Body of pancreas (tissue), 4 donors: ENCODE measurements at places on chromosomes 7 and 10. TPM values are rescaled to one million over a fixed set of nuclear protein-coding genes. Genes with fewer than 3 reads are reported as not detected.
A peak's percentile ranks its signal among the peaks of the same experiment; 100 is the strongest.

The RFC2 gene
- total RNA-seq = 7.9 TPM

- peaks cover 3% of the 10 kb centered on the region for H3K27me3 ChIP-seq
- H3K4me1 ChIP-seq = peaks cover 11% of the 10 kb centered on the region
- peak; percentile 68 for DNase-seq
- no peak overlapping the region for H3K27ac ChIP-seq
- no peaks in the 10 kb centered on the region for H3K36me3 ChIP-seq
Measured at GRCh38 chr10:23343591-23344240, 881 bp downstream of the C10orf67 start.

DNA sequence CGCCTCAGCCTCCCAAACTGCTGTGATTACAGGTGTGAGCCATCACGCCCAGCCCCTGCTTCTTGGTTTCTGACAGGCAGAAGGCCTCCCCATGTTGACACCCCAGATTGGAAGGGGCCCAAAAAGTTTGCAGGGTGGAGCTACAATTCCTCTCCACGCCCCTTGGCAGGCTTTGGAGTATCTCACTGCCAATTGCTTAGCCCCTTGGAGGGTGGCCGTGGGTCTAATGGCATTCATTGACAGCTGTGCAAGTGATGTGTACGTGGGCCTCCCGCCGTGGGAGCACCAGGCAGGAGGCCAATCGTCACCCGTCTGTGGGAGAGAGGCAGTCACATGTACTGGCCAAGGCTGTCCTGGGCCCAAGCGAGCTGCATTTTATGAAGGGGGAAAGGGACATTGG lies 73.7 kb upstream of the PPIF start:
- H3K27me3 ChIP-seq = no peaks in the 10 kb centered on the region
- no peak overlapping the region for H3K4me3 ChIP-seq
- H3K27ac ChIP-seq = peak overlapping the region; percentile 72
- H3K4me1 ChIP-seq = peaks cover 55% of the 10 kb centered on the region

The FKBP14 gene
- total RNA-seq = 9.6 TPM

The NPFFR1 gene
- total RNA-seq = not detected

- no peak overlapping the region for H3K4me3 ChIP-seq
- DNase-seq = peak; percentile 18
- H3K27me3 ChIP-seq = no peaks in the 10 kb centered on the region
- H3K27ac ChIP-seq = no peak overlapping the region
- no peaks in the 10 kb centered on the region for H3K4me1 ChIP-seq
Measured at GRCh38 chr7:138338361-138338760, 121.7 kb upstream of the TRIM24 start.

- H3K4me1 ChIP-seq = peaks cover 49% of the 10 kb centered on the region
- DNase-seq = no peak
- no peak overlapping the region for H3K4me3 ChIP-seq
Measured at GRCh38 chr7:80609751-80610150, 28.7 kb upstream of the CD36 start.

- H3K4me3 ChIP-seq = no peak overlapping the region
- H3K36me3 ChIP-seq = no peaks in the 10 kb centered on the region
- no peaks in the 10 kb centered on the region for H3K27me3 ChIP-seq
- H3K27ac ChIP-seq = no peak overlapping the region
- DNase-seq = no peak
- no peaks in the 10 kb centered on the region for H3K4me1 ChIP-seq
Measured at GRCh38 chr10:59687657-59688056, 22.0 kb downstream of the SLC16A9 start.

- H3K36me3 ChIP-seq = no peaks in the 10 kb centered on the region
- H3K4me1 ChIP-seq = peaks cover 23% of the 10 kb centered on the region
- H3K4me3 ChIP-seq = no peak overlapping the region
Measured at GRCh38 chr10:102455893-102456471, 4.6 kb upstream of the C10orf95 start.

- H3K36me3 ChIP-seq = no peaks in the 10 kb centered on the region
- H3K4me1 ChIP-seq = no peaks in the 10 kb centered on the region
- no peak for DNase-seq
- H3K27ac ChIP-seq = no peak overlapping the region
- H3K4me3 ChIP-seq = no peak overlapping the region
Measured at GRCh38 chr10:33102071-33102470, 144.0 kb upstream of the ITGB1 start.

GRCh38 chr7:1123715-1124114 lies 35.8 kb downstream of the GPER1 start:
- H3K27me3 ChIP-seq = no peaks in the 10 kb centered on the region

- no peaks in the 10 kb centered on the region for H3K36me3 ChIP-seq
- no peaks in the 10 kb centered on the region for H3K27me3 ChIP-seq
- H3K27ac ChIP-seq = no peak overlapping the region
- H3K4me3 ChIP-seq = no peak overlapping the region
- no peak for DNase-seq
Measured at GRCh38 chr10:98097616-98098015, 36.8 kb upstream of the R3HCC1L start.

DNA sequence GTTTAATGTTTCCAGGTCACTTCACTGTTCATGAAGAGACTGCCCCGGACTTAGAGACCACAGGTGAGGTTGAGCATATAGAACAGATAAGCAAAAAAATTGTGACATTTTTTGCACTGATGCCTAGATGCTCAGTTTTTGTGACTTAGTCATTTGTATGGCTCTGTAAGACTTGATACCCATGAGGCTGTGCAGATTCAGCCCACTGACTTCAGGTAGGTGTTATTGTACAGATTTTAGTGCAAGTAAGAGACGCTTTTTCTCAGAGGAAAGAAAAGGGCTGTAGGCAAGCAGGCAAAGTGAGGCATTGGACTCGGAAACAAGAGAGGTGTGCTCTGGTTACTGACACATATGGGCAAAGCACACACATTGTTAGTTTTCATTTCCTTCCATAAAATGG lies 820.1 kb upstream of the SORCS1 start:
- no peaks in the 10 kb centered on the region for H3K4me1 ChIP-seq
- H3K27me3 ChIP-seq = no peaks in the 10 kb centered on the region
- no peaks in the 10 kb centered on the region for H3K36me3 ChIP-seq
- H3K4me3 ChIP-seq = no peak overlapping the region

GRCh38 chr7:47604496-47604890 lies 22.6 kb upstream of the TNS3 start:
- no peaks in the 10 kb centered on the region for H3K36me3 ChIP-seq
- H3K4me3 ChIP-seq = no peak overlapping the region
- H3K27me3 ChIP-seq = no peaks in the 10 kb centered on the region
- DNase-seq = no peak

DNA sequence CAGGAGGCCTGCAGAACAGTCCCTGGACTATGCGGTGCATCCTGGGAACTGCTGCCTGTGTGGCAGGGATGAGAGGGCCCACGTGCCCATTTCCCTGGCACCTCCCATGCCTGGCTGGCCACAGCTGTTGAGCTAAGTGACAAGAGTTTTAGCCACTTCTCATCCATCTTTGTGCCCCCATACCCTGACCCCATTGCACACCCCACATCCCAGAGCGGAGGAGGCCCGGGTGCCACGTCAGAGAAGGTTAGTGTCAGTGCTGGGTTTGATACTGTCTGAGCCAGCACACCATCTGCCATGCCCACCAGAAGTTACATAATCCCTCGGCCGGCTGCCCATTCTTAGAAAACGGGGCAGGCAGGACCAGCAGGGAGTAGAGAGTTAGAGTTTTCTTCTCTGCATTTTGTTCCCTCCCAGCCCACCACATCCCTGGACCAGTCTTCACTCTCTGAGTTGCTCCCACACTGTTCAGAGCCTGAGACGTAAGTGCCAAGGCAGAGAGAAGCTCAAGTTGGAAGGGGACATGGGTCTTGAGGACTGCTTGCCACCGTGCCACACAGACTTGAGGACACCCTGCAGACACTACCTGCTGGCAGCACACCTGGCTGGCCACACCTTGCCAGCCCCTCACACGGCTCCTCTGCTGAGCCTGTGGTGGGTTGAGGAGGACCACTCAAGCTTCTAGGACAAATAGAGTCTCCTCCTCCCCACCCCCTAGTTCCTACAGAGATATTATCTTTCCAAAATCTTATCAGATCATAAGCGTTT lies 13.1 kb downstream of the UNC5B start:
- no peaks in the 10 kb centered on the region for H3K36me3 ChIP-seq
- H3K4me1 ChIP-seq = no peaks in the 10 kb centered on the region
- no peak overlapping the region for H3K4me3 ChIP-seq
- H3K27me3 ChIP-seq = no peaks in the 10 kb centered on the region
- no peak for DNase-seq

- no peak for DNase-seq
- H3K4me1 ChIP-seq = no peaks in the 10 kb centered on the region
- H3K36me3 ChIP-seq = no peaks in the 10 kb centered on the region
- H3K27ac ChIP-seq = no peak overlapping the region
- H3K27me3 ChIP-seq = no peaks in the 10 kb centered on the region
Measured at GRCh38 chr7:10429031-10429430, 544.6 kb upstream of the PHF14 start.

- no peak overlapping the region for H3K4me3 ChIP-seq
- H3K36me3 ChIP-seq = no peaks in the 10 kb centered on the region
Measured at GRCh38 chr10:3533296-3533695, 251.7 kb downstream of the KLF6 start.

DNA sequence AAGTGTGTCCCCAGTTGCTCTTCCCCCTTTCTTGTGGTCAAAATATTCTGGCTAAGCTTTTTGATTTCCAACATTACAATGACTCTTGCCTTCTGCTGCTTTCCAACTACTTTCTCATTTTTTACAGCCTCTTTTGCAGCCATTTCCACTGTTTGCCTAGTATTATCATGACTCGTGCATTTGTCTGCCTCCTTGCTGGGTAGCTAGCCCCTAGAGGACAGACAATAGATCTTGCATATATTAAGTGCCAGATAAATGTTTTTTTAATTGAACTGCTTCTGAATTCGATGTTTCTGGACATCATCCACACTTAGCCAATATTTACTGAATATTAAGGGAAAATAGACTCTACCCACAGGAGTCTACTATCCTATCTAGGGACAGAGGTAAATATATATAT lies 124.5 kb downstream of the POU6F2 start:
- H3K4me3 ChIP-seq = no peak overlapping the region
- H3K27me3 ChIP-seq = no peaks in the 10 kb centered on the region
- no peaks in the 10 kb centered on the region for H3K4me1 ChIP-seq
- no peaks in the 10 kb centered on the region for H3K36me3 ChIP-seq
- no peak for DNase-seq

DNA sequence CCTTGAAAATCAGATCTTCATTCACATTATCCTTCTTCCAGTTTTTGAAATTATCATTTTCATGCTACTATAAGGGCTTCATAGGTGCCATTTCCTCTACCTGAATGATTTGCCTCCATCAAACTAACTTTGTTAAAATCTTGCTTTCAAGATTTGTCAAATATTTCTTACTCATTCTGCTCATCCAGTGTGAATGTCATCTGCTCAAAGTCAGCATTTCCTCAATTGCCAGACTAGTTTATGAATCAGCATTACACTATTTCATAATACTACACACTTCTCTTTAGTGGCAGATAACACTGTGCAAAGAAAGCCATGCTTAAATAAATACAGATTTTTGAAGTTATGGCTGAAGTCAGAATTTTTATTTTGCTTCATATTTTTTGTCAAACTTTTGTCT lies 21.3 kb upstream of the LIPF start:
- no peaks in the 10 kb centered on the region for H3K4me1 ChIP-seq
- no peak for DNase-seq
- no peak overlapping the region for H3K4me3 ChIP-seq

DNA sequence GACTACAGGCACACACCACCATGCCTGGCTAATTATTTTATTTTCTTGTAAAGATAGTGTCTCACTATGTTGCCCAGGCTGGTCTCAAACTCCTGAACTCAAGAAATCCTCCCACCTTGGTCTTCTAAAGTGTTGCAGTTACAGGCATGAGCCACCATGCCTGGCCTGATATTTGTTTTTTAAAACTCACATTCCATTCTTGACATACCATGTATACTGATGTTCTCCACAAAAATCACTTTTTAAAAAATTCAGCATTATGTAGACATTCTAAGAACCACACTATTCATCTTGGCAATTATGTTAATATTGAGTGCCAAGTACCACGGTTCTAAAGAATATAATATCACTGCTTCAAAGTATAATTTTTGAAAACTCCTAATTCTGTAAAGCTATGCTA lies 43.5 kb downstream of the IDE start:
- H3K36me3 ChIP-seq = peaks cover 11% of the 10 kb centered on the region
- no peak overlapping the region for H3K4me3 ChIP-seq
- H3K4me1 ChIP-seq = no peaks in the 10 kb centered on the region
- no peak for DNase-seq
- no peaks in the 10 kb centered on the region for H3K27me3 ChIP-seq

- H3K27ac ChIP-seq = no peak overlapping the region
- no peaks in the 10 kb centered on the region for H3K27me3 ChIP-seq
- H3K36me3 ChIP-seq = no peaks in the 10 kb centered on the region
- DNase-seq = no peak
Measured at GRCh38 chr10:101380353-101381017, 26.5 kb downstream of the BTRC start.

GRCh38 chr10:80501913-80502521 lies 35.7 kb upstream of the SH2D4B start:
- no peaks in the 10 kb centered on the region for H3K27me3 ChIP-seq
- H3K36me3 ChIP-seq = no peaks in the 10 kb centered on the region
- H3K4me3 ChIP-seq = no peak overlapping the region
- DNase-seq = no peak
- no peak overlapping the region for H3K27ac ChIP-seq

The FAM25A gene
- total RNA-seq = not detected

- no peaks in the 10 kb centered on the region for H3K27me3 ChIP-seq
- no peak overlapping the region for H3K4me3 ChIP-seq
- peak overlapping the region; percentile 73 for H3K27ac ChIP-seq
- H3K36me3 ChIP-seq = peaks cover 12% of the 10 kb centered on the region
Measured at GRCh38 chr7:44769776-44770294, 21.2 kb downstream of the ZMIZ2 start.

DNA sequence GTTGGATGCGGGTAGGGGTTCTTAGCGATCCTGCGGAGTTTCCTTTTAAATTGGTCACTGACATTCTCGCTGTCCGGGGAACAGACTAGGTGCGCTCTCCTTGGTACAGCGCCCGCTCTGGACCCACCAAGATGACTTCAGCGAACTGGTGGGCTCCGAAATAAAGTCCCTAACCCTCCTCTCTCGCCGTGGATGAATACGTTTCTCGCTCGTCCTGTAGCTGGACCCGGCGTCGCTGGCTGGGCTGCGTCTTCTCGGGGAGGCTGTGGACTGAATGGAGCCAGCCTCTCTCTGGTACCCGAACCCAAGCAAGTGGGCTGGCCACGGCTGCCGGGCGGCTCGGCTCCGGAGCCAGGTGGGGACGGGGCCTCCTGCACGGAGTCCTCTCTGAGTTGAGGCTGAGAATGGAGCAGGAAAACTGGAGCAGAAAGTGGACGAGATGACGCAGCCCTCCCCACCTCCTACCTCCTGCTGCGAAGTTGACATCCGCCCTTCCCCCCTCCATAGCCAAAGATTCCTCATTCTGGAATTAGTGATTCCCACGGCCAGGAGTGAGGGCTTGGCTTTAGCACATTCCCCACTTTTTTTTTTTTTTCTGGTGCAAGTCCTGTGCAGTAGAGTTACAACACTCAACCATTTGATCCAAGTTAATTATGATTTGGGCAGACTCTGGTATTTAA lies 1.5 kb downstream of the UNC5B start:
- H3K36me3 ChIP-seq = no peaks in the 10 kb centered on the region
- H3K4me3 ChIP-seq = no peak overlapping the region
- H3K27me3 ChIP-seq = no peaks in the 10 kb centered on the region
- peak; percentile 53 for DNase-seq
- peaks cover 61% of the 10 kb centered on the region for H3K4me1 ChIP-seq
